ENCODE measurements at places on chromosomes 2 and 18.
A peak's percentile ranks its signal among the peaks of the same experiment; 100 is the strongest.

DNA sequence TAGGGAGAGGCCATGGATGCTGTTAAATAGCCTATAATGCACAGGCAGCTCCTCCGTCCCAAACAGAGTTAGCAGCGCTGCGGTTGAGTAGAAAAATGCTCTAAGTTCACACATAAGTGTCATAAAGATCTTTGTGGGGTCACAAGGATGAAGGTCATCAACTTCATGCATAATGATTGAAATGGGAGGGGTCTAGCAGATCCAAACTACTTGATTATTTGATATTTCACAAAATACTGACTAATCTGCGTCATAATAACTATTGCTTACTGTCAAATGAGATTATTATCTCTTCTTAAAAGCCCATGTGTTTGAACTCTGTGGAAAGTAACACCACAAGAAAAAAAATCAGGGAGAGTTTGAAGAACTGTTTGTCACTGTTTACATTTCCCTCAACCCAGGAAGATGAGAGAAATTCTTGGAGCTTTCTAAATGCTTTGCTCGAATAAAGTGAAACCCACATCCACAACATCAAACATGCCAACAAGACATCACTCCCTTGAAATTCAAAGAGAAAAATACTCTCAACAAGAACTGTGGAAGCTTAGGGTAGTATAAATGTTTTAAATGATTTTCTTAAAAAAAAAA is 50.5 kb upstream of the CREB1 start:
- H3K27me3 ChIP-seq, result no peaks in the 10 kb centered on the region
- no peak for ATAC-seq
- no peak overlapping the region for H3K27ac ChIP-seq
- no peak overlapping the region for H3K4me3 ChIP-seq
- H3K4me1 ChIP-seq, result peaks cover 25% of the 10 kb centered on the region
- no peaks in the 10 kb centered on the region for H3K36me3 ChIP-seq

- peaks cover 58% of the 10 kb centered on the region for H3K27me3 ChIP-seq
- peaks cover 10% of the 10 kb centered on the region for H3K4me1 ChIP-seq
- no peaks in the 10 kb centered on the region for H3K36me3 ChIP-seq
- no peak overlapping the region for H3K4me3 ChIP-seq
- peak; percentile 74 for ATAC-seq
Measured at GRCh38 chr2:201860636-201861066, 54.3 kb downstream of the CDK15 start.

- no peak overlapping the region for H3K27ac ChIP-seq
- H3K27me3 ChIP-seq, result peaks cover 24% of the 10 kb centered on the region
- no peak overlapping the region for H3K4me3 ChIP-seq
- H3K4me1 ChIP-seq, result peaks cover 9% of the 10 kb centered on the region
Measured at GRCh38 chr2:66570471-66570870, 135.5 kb downstream of the MEIS1 start.

GRCh38 chr2:235098736-235099494 is 147.1 kb downstream of the SH3BP4 start:
- no peak for ATAC-seq
- H3K36me3 ChIP-seq, result no peaks in the 10 kb centered on the region
- H3K27me3 ChIP-seq, result peaks cover 35% of the 10 kb centered on the region

GRCh38 chr18:76459687-76460350 is 35.2 kb downstream of the ZNF516 start:
- H3K27me3 ChIP-seq, result no peaks in the 10 kb centered on the region
- no peak for ATAC-seq
- H3K27ac ChIP-seq, result no peak overlapping the region

GRCh38 chr2:73260338-73260984 is 23.8 kb downstream of the FBXO41 start:
- no peak for ATAC-seq
- H3K36me3 ChIP-seq, result peaks cover 32% of the 10 kb centered on the region
- no peaks in the 10 kb centered on the region for H3K27me3 ChIP-seq
- H3K4me3 ChIP-seq, result no peak overlapping the region
- H3K4me1 ChIP-seq, result peaks cover 6% of the 10 kb centered on the region

- no peak for ATAC-seq
- H3K4me1 ChIP-seq, result no peaks in the 10 kb centered on the region
- H3K27me3 ChIP-seq, result no peaks in the 10 kb centered on the region
Measured at GRCh38 chr2:108139521-108139920, 100.2 kb upstream of the SULT1C3 start.

DNA sequence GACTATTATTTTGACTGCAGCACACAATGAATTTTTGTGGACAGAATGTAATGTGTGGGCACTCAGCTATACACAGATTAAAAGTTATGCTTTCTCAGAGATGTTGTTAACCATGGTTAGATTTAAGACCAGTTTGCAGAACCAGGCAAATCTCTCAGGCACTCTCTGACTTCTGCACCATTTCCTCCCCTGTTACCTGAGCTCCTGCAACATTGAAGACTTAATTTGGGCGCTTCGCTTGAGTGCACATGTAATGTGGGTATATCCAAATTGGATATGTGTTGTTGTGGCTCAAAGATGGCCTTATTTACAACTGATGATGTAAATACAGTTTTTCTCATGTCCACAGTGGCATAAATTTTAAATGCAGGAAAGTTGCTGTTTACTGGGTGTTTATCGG is 469.4 kb downstream of the PTPRM start:
- H3K4me3 ChIP-seq, result no peak overlapping the region
- ATAC-seq, result no peak
- H3K36me3 ChIP-seq, result no peaks in the 10 kb centered on the region
- no peaks in the 10 kb centered on the region for H3K4me1 ChIP-seq
- no peaks in the 10 kb centered on the region for H3K27me3 ChIP-seq

DNA sequence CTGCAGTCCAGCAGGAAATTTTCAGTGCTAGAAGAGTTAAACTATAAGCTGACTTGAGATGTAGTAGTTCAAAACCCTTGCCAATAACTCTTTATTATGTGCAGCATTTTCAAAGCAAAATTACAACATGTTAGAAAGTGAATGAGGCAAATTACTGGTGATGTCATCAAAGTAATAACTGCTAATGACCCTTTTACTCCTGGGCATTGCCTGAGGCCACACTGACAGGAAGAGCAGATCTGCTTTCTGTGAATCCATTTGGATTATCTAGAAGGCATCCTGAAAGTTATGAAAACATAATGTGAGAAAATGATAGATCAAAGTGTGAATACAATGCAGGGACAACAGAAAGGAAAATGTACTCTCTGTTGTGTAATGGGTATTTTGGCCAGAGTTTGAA is 139.6 kb upstream of the TRIB2 start:
- no peak for ATAC-seq
- no peaks in the 10 kb centered on the region for H3K36me3 ChIP-seq
- no peaks in the 10 kb centered on the region for H3K27me3 ChIP-seq
- H3K27ac ChIP-seq, result no peak overlapping the region

- no peaks in the 10 kb centered on the region for H3K4me1 ChIP-seq
- H3K27ac ChIP-seq, result no peak overlapping the region
- H3K4me3 ChIP-seq, result no peak overlapping the region
- ATAC-seq, result no peak
Measured at GRCh38 chr18:9952633-9953416, 39.0 kb downstream of the VAPA start.

GRCh38 chr2:74564222-74564621 is 9.7 kb downstream of the DOK1 start:
- no peak overlapping the region for H3K27ac ChIP-seq
- H3K4me1 ChIP-seq, result peaks cover 12% of the 10 kb centered on the region
- H3K36me3 ChIP-seq, result no peaks in the 10 kb centered on the region
- no peak overlapping the region for H3K4me3 ChIP-seq
- ATAC-seq, result no peak

GRCh38 chr2:72682061-72682460 is 143.8 kb downstream of the EXOC6B start:
- H3K27me3 ChIP-seq, result no peaks in the 10 kb centered on the region
- H3K4me1 ChIP-seq, result no peaks in the 10 kb centered on the region
- no peak for ATAC-seq

DNA sequence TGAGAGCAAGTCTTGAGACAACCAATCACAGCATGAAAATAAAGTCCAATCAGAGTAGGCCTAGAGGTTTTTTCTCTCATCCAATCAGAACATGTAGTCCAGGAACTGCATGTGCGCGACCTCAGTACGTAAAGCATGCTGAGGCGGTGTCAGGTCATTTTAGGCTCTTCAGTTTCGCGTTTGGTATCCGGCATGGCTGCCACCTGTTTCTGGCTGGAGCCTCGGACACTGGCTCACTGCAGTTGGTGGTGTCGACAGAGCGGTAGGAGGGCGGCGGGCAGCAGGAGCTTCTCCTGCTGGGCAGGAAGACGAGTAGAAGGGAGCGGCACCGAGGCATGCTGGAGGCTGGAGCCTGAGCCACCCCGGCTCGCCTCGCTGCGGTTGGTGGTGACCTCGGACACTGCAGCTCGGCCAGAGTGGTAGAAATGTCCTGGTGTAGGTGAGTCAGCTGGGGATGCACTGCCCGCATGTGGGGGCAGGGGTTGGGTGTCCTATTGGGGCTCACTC is 15.8 kb downstream of the CCDC74A start:
- H3K27me3 ChIP-seq, result peaks cover 11% of the 10 kb centered on the region
- no peak for ATAC-seq
- H3K27ac ChIP-seq, result no peak overlapping the region
- H3K4me1 ChIP-seq, result no peaks in the 10 kb centered on the region
- no peak overlapping the region for H3K4me3 ChIP-seq

DNA sequence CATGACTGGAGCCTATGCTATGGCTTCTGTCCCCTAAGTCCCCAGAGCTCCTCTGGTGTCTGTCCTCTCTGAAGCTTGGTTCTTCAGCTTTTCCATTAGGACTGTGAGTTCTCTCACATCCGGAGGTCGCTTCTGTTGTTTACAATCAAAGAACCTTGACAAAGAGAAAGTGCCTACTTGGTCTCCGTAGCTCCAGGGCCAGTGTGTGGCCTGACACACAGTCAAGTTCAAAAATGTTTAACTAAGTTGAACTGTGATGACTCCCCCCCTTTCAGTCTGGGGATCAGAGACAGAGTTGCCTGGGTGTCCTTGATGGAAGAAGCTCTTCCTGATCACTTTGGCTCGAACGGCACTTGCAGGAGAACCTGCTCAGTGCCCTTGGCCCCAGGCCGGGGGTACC is 26.3 kb upstream of the YWHAQ start:
- H3K27me3 ChIP-seq, result peaks cover 8% of the 10 kb centered on the region
- H3K27ac ChIP-seq, result peak overlapping the region; percentile 72
- no peaks in the 10 kb centered on the region for H3K36me3 ChIP-seq

- no peaks in the 10 kb centered on the region for H3K36me3 ChIP-seq
- H3K4me3 ChIP-seq, result no peak overlapping the region
- H3K4me1 ChIP-seq, result no peaks in the 10 kb centered on the region
- H3K27me3 ChIP-seq, result no peaks in the 10 kb centered on the region
- ATAC-seq, result no peak
Measured at GRCh38 chr2:208982831-208983230, 441.0 kb upstream of the MAP2 start.

- H3K27me3 ChIP-seq, result peaks cover 8% of the 10 kb centered on the region
- no peaks in the 10 kb centered on the region for H3K4me1 ChIP-seq
- H3K4me3 ChIP-seq, result no peak overlapping the region
- H3K27ac ChIP-seq, result no peak overlapping the region
- no peaks in the 10 kb centered on the region for H3K36me3 ChIP-seq
Measured at GRCh38 chr2:126272401-126272800, 383.6 kb upstream of the GYPC start.

DNA sequence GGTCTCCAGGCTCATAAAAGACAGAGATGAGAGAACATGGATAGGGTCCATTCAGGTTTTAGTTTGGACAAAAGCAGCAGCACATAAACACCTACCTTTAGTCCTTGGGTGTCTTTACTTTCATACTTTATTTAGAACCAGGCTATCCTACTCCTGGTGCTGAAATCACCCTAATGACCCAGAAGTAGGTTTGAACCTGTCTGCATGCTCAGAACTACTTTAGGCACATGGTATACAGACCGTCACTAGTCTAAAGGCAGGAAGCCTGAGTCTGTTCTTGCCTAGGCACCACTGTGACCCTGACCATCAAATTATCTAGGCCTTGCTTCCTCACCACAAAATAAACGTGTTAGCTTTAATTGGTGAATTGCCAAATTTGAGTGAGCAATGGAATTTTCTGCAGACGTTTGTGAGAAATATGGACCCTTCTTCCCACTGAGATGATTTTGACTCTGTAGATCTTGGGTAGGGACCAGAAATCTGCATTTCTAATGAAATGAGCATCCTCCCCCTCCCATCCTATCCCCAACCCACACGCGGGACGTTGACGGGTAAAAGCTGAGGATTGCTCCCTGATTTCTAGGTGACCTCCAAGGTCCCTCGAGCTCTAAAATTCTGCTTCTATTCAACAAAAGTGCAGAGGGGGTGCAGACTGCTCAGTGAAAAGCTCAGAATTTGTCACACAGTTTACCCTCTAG is 75.1 kb downstream of the PLEKHM3 start:
- peaks cover 9% of the 10 kb centered on the region for H3K36me3 ChIP-seq
- no peaks in the 10 kb centered on the region for H3K27me3 ChIP-seq
- no peak overlapping the region for H3K27ac ChIP-seq
- H3K4me1 ChIP-seq, result peaks cover 16% of the 10 kb centered on the region
- no peak for ATAC-seq

- H3K4me1 ChIP-seq, result no peaks in the 10 kb centered on the region
- ATAC-seq, result no peak
- no peak overlapping the region for H3K27ac ChIP-seq
- no peak overlapping the region for H3K4me3 ChIP-seq
- no peaks in the 10 kb centered on the region for H3K27me3 ChIP-seq
Measured at GRCh38 chr2:176751314-176752227, 461.0 kb upstream of the HNRNPA3 start.

DNA sequence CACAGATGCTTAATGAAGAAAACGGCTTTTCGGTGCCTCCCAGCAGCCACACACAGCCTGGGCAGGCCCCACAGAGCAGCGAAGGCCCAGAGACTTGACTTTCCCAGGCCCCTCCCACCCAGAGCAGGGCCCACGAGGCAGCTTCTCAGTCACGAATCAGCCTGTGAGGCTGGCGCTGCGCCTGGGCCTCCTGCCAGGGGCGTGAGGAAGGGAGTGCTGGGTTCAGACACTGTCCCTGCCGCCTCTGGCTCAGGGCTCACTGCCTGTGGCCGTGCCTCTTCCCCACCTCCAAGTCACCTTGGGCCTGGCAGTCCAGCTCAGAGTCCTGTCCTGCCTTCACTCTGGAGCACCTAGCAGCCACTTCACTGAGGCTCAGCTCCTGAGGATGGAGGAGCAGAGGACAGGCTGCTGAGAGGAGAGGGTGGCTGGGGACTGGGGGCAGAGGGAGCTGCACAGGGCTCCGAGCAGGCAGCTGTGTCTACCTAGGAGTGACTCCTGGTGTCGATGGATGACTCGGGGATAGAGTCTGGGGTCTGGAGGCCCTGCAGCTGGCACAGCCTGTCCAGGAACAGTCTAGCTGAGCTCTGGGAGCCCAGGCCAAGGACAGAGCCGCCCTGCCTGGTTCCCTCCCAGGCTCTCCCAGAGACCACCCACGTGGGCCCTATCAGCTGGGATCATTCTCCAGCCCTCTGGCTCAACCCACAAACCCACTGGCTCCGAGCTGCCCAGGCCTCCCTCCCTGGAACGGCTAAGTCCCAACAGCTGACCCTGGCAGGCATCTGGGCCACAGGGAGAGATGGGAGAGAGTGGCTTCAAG is 36.4 kb upstream of the FOSL2 start:
- H3K36me3 ChIP-seq, result no peaks in the 10 kb centered on the region
- peaks cover 35% of the 10 kb centered on the region for H3K4me1 ChIP-seq
- peaks cover 7% of the 10 kb centered on the region for H3K27me3 ChIP-seq
- no peak overlapping the region for H3K4me3 ChIP-seq
